ENCODE measurements at places on chromosomes 13 and 19.

GRCh38 chr19:41705393-41706174 is 2.8 kb upstream of the CEACAM5 start:
- no peak for DNase-seq

DNA sequence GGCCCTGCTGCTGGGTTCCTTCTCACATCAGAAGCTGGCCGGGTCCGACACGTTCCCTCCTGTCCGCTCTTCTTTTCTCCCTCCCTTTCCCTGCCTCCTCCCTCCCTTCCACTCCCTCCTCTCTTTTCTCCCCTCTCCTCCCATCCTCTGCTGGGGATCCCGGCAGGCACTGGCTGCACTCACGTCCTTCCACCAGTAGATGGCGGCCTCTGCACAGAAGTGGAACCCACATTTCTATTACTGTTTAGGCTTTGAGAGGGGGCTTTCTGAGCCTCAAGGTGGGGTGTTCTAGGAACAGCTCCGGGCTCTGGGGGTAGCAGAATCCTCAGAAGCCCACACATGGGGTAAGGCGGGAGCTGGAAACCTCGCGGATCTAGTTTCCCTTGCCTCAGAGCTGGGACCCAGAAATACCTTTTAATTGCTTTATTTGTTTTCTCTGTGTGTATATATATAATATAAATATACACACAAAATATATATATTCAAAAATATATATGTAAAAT is 294.2 kb downstream of the ZNF536 start:
- no peak for DNase-seq

GRCh38 chr19:2888731-2889224 is 11.9 kb upstream of the ZNF57 start:
- no peak for DNase-seq

DNA sequence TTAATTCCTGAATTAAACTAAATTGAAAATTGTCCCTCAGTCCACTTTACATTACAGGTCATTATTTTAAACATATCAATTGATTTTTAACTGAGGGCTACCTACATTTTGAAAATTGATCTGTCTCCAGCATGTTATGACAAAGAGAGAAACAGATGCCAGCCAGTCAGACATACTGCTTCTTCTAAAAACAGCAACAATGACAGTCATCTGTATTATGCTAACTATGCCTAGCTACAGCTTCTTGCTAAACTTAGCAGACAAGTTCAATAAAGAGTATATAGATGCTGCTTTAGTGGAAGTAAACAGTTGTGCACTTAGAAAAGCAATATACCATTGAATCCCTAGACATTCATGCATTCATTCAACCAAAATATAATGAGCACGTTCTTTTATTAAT is 48.6 kb upstream of the EEF1AKMT1 start:
- DNase-seq, result no peak

- no peak for DNase-seq
Observed at GRCh38 chr13:69008499-69008898, 1099.1 kb upstream of the ATXN8OS start.

GRCh38 chr13:75869981-75870380 is 233.9 kb downstream of the LMO7 start:
- no peak for DNase-seq

- no peak for DNase-seq
Observed at GRCh38 chr13:66967811-66968597, 262.1 kb downstream of the PCDH9 start.

DNA sequence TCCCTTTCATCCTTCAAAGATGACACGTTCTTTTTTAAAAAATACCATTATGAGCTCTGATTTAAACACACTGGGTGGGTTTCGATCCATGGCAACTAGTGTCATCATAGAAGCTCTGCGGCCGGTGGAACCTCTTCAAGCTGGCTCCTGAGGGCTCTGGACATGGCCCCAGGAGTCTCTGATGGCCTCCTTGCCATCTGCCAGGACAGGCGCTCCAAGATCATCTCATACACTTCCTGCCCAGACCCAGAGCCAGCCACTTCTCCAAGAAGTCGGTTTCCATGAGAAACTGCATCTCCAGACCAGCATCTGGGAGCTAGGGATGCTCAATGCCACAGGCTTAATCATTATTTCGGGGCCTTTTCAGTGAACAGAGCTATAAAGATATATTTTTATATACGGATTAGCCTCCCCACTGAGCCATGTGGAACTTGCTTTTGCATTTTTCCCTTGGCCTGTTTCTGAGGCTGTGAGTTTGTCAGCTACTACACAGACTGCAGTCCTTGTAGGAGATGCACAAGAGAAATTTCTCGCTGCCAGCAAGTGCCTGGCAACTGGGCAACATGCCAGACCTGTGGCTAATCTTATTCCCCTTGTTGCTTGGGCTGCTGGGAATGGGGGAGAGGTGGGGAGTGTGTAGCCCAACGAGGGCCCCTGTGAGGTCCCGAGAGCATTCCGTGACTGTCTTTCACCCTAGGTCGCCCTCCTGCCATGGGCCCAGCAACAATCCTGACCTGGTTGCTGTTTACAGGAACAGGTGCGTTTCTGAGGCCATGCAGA is 15.9 kb downstream of the SUGP1 start:
- DNase-seq, result no peak

- no peak for DNase-seq
Observed at GRCh38 chr13:110329798-110330461, 22.8 kb downstream of the COL4A2 start.

DNA sequence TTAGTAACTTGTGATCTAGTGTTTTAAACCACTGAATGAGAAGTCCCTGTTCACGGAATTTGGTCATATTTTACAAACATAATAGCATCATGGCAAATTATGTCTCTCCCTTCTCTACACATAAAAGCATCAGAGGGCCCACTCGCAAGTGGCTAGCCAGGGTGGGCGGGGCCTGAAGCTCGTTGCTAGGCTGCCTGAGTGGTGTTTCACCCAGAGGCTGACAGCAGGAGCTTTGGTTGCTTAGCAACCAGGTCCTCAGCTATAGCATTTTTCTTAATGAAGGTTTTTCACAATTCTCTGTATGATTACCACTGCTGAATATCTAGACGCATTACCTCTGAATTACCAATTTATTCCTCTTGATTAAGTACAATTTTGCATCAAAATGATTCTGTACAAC is 126.5 kb downstream of the NALCN start:
- DNase-seq, result no peak

DNA sequence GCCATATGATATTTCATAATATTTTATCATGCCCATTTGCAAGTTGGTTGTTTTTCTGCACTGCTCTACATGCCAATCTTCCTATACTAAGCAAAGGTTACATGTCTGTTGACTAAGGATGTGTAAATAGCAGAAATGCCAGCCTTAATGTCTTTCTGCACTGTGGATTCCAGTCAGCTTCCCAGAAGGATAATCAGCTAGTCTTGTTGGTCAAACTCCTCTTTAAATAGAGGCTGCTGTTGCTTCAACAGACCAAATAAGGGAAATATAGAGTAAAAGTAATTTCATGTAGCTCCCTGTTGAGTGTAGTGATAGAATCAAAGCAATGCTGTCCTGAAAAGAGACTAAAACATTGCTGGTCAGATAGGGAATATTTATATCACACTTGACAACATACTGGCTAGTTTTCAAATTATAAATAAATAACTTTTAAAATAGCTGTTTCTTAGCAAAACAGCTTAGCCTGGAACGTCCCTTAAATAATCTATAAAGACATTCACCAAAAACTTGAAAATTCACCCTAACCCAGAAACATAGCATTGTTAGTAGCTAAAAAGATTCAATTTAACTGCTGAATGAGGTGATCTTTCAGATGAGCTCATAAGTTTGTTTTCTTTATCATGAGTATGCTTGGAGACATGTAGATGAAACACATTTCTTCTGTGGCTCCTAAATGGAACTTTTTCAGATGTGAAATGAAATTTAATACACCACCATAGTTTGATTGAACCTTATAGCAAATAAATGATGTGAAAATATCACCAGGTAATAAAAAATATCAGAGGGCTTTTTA is 56.6 kb downstream of the FRY start:
- no peak for DNase-seq

DNA sequence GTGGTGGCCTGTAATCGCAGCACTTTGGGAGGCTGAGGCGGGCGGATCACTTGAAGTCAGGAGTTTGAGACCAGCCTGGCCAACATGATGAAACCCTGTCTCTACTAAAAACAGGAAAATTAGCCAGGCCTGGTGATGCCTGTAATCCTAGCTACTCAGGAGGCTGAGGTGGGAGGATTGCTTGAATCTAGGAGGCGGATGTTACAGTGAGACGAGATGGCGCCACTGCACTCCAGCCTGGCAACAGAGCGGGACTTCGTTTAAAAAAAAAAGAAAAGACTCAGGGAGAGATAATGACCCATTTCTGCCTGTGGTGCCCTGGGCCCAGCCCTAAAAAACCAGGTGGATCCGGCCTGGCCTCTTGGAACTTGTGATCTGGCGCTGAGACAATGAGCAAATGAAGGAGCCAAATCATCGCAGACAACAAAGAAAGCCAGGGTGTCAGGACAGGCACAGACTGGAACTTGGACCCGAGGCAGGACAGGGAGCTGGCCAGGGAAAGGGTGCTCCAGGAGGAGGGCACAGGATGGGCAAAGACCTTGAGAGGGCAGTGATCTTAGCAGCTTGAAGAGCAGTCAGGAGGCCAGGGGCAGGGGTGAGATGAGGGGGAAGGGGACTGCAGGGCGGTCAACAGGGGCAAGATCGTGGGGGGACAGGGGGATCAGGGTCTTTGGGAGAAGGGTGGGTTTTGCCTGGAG is 962 bp upstream of the JAK3 start:
- no peak for DNase-seq

DNA sequence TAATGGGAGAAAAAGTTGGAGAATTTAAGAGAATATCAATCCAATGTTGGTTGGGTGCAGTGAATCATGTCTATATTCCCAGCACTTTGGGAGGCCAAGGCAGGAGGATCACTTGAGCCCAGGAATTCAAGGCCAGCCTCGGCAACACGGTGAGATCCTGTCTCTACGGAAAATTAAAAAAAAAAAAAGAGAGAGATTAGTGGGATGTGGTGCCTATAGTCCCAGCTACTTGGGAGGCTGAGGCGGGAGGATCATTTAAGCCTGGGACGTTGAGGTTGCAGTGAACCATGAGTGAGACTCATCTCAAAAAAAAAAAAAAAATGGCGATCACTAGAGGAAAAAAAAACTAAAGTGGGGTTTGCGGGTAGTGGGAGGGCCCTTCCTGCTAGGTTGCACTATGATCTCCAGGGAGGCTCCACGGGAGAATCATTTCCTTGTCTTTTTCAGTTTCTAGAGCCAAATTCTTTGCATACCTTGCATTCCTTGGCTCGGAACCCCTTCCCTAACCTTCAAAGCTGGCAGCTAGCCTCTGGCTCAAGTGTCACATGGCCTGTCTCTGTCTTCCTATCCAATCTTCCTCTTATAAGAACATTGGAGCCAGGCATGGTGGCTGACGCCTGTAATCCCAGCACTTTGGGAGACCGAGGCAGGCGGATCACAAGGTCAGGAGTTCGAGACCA is 5.8 kb upstream of the ERCC2 start:
- peak; percentile 34 for DNase-seq

DNA sequence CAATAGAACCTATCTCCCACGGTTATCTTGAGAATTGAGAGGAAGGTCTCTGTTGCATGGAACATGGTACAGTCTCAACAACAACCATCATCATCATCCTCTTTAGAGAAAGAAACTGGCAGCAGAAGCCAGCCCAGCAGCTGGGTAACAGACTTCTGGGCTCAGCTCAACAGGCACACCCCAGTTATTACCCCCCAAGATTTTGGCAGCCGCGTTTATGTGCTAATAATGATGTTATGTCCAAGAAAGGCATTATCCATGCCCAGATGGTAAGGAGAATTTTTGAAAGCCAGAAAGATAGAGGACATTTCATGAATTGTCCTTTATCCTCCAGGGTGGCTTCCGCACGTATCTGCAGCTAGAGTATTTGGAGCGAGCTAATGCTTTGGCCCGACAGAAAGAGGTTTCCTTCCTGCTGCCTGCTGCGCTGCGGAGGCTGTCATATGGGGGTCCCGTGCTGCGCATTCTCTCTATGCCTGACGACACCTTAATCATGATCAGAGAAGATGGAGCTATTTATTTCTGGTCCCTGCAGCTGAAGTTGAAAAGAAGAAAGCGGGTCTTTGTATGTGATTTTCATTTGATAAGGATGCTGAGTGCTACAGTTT is 89.9 kb downstream of the TEX26 start:
- no peak for DNase-seq

DNA sequence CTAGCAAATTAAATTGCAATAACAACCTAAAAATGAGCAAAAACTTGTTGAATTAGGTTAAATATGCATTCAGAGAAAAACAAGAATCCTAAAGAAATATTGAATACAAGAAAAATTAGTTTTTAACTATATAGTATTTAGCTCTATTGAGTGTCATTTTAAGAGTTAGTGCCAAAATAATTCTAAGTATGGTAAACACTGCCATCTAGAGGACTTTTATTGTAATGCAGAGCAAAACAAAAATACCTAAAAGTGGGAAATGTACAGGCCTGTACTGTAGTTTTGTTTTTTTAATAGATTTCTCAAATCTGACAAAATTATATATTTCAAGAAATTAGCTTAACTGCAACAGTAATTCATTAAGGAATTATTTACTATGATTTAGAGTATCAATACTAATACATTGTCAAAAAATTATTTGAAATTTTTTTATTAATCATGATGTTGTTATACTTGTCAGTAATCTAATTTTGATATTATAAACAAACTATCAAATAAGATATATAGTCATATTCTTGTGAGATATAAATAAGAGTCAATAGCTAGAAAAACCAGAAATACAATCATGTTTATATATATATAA is 8.2 kb upstream of the PCDH9 start:
- DNase-seq, result no peak

DNA sequence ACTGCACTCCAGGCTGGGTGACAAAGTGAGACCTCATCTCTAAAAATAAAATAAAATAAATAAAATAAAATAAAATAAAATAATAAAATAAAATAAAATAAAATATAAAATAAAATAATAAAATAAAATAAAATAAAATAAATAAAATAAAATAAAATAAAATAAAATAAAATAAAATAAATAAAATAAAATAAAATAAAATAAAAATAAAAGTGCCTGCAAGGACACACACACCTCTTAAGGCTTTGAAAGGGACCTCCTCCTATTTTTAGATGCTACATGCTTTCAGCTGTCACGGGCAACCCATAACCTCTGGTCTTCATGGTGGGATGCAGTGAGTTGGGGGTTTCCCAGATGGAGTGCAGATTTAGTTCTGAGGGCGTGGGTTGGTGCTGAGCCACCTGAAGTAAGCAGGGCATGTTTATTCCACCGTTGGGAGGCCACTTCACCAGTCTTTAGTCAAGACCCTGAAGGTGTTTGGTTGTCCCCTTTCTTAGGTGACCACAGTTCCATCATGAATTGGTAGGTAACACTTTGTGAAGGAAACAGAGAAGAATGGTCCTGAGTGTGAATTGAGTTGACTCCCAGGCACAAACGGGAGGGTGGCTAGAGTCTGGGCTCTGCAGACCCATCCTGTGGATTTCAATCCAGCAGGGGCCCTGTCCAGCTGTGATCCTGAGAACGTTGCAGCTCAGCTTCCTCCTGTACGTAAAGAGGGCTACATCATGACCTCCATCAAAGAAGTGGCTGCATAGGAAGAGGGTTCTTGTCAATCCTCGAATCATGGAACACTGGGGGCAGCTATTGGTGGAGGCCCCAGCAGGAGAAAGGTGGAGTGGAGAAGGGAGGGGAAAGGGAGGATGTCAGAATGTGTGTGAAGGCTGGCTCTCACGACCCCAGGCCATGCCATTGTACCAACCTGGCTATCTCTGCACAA is 234.2 kb downstream of the ZNF536 start:
- no peak for DNase-seq
